Caco-2 (cell line): ENCODE measurements at places on chromosomes 5 and 9. TPM values are rescaled to one million over a fixed set of nuclear protein-coding genes. Genes with fewer than 3 reads are reported as not detected.

AMBP gene
- 2.2 and 2.6 TPM in 2 replicates for total RNA-seq

PCDHGC5 gene
- 0.21 and 0.25 TPM in 2 replicates for total RNA-seq

DNA sequence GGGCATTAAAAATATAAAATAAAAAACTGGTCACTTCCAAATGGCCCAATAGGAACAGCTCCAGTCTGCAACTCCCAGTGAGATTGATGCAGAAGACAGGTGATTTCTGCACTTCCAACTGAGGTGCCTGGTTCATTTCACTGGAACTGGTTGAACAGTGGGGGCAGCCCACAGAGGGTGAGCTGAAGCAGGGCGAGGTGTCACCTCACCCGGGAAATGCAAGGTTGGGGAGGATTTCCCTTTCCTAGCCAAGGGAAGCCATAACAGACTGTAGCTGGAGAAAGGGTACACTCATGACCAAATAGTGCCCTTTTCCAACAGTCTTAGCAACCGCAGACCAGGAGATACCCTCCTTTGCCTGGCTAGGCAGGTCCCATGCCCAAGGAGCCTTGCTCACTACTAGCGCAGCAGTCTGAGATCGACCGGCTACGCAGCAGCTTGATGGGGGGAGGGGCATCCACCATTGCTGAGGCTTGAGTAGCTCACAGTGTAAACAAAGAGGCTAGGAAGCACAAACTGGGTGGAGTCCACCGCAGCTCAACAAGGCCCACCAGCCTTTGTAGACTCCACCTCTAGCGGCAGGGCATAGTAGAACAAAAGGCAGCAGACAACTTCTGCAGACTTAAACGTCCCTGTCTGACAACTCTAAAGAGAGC lies 12.7 kb downstream of the RLN1 start:
- no peak for DNase-seq

PCDHB2 gene
- total RNA-seq, result 0.20 and 0.21 TPM in 2 replicates

GRCh38 chr5:36013182-36013581 lies 22.0 kb upstream of the UGT3A1 start:
- no peak for DNase-seq

DNA sequence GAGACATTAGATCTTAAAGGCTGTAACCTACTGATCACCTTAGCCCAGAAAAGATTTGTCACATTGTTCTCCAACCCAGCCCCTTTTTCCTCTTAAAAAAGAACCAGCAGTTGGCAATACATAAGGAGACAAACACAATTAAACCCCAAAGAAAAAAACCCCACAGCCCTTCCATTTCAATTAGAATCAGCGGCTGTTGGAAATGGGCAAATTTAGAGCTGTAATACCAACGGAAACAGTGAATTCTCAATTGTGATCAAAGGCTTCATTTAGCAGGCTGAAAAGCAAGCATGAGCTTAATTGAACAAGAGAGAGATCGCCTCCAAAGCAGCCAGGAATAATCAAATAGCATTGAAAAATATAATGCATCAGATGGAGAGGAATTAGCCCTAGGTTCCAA lies 153.6 kb downstream of the FAM114A2 start:
- DNase-seq, result no peak

DNA sequence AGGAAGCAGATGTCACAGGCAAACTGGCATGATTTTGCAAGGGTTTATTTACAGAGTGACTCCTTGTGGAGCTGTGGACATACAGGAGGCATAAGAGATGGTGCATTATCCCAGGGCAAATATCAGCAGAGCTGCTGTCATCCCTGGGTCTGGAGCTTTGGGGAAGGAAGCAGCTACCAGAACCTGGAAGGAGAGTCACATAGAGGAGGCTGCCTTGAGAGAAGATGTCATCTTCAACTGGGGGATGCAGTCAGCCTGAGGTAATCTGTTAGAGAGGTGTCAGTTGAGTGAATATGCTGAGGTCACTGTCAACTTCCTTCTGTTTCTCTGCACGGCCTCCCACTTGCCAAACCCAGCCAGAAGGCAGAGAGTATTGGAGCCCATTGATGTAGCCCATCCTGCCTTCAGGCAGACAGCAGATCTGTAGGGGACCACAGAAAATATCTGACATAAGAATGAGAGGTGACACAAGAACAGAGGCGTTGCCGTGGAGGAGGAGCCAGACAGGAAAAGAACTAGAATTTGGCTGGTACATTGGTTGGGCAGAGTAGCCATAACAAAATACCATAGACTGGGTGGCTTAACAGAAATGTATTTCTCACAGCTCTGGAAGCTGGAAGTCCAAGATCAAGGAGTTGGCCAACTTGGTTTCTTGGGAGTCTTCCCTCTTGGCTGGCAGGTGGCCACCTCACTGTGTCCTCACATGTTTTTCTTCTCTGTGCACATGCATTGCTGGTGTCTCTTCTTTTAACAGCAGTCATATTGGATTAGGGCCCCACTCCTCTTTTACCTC lies 102.8 kb downstream of the SNX18 start:
- DNase-seq, result no peak

- DNase-seq, result no peak
Measured at GRCh38 chr9:4983601-4984165, 1.4 kb upstream of the JAK2 start.
